Stimulated activated memory B cell treated with anti-CD40 and anti-IgM and Interleukin-4, amounts not matched to agents 10 μg/mL and 1 μg/mL and 100 μg/mL, for 72 hours (primary cell): ENCODE measurements at places on chromosomes 16 and 17.

GRCh38 chr16:11682655-11683096 lies 14.4 kb downstream of the SNN start:
- ATAC-seq, result peak; percentile 40
- H3K27ac ChIP-seq, result peak overlapping the region; percentile 96
- no peaks in the 10 kb centered on the region for H3K27me3 ChIP-seq
- peak overlapping the region; percentile 46 for H3K4me3 ChIP-seq
- peaks cover 85% of the 10 kb centered on the region for H3K4me1 ChIP-seq
- peaks cover 65% of the 10 kb centered on the region for H3K36me3 ChIP-seq

DNA sequence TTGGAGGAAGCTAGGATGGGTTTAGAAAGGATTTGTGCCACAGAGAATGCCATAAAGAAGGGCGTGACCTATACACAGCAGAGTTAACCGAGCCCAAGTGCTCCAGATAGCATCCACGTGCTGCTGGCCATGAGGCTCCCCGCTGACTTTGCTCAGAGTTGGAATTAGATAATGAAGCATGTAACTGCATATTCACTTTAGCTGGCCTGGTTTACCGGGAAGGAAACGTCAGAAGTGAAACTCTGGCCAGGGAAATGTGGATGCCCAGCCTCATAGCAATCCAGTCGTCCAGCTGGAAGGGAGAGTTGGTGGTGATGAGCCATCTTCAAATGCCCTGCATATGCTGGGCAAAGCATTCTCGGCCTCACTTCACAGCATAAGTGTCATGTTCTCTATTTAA lies 6.1 kb downstream of the KRT35 start:
- H3K4me3 ChIP-seq, result no peak overlapping the region
- ATAC-seq, result no peak
- peaks cover 22% of the 10 kb centered on the region for H3K27me3 ChIP-seq

GRCh38 chr17:1714980-1715802 lies 5.0 kb upstream of the TLCD2 start:
- peak overlapping the region; percentile 96 for H3K27ac ChIP-seq
- peaks cover 45% of the 10 kb centered on the region for H3K36me3 ChIP-seq
- peak overlapping the region; percentile 99 for H3K4me3 ChIP-seq

DNA sequence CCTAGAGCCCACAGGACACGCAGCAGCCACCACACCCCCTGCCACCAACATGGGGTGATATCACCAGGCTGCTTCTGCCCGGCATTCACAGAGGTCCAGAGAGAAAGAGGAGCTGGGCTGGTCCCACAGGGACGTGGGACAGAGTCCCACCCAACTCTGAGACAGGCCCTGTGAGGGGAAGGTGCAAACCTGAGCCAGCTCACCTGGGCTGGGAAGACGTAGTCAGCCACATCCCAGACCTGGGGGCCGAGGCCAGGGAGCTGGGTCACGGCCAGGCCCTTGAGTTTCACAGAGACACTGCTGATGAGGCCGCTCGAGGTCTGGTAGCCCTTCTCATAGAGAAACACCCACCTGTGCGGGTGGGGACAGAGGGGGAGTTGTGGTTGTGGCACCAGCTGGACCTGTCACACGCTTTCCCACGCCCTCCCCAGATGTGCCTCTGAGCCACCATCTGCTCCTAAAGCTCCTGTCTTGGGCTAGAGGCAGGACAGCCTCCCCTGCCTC lies 11.2 kb downstream of the P2RX1 start:
- peaks cover 9% of the 10 kb centered on the region for H3K27me3 ChIP-seq
- H3K27ac ChIP-seq, result peak overlapping the region; percentile 65
- peak; percentile 61 for ATAC-seq
- H3K36me3 ChIP-seq, result no peaks in the 10 kb centered on the region
- no peak overlapping the region for H3K4me3 ChIP-seq

- no peak overlapping the region for H3K27ac ChIP-seq
- H3K4me1 ChIP-seq, result peaks cover 10% of the 10 kb centered on the region
- H3K36me3 ChIP-seq, result peaks cover 45% of the 10 kb centered on the region
- no peak overlapping the region for H3K4me3 ChIP-seq
Measured at GRCh38 chr17:59815965-59816364, 76.8 kb downstream of the TUBD1 start.

DNA sequence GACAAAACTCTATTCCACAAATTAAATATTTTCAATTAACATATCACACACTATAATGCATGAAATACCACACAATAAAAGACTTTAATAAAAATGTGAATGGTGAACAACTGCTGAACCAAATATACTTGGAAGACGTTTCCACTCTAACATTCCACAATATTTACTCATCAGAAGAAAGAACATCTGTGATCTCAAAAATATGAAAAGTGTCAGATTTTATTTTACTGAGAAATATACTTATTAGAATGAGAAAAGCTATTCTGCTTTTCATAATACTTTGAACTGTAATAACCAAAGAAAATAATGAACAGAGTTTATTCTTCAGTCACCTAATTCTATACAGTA lies 181.8 kb upstream of the AXIN2 start:
- H3K4me1 ChIP-seq, result no peaks in the 10 kb centered on the region
- no peak overlapping the region for H3K27ac ChIP-seq
- H3K27me3 ChIP-seq, result no peaks in the 10 kb centered on the region
- ATAC-seq, result no peak
- H3K4me3 ChIP-seq, result no peak overlapping the region
- no peaks in the 10 kb centered on the region for H3K36me3 ChIP-seq

- H3K4me1 ChIP-seq, result peaks cover 40% of the 10 kb centered on the region
- peak overlapping the region; percentile 93 for H3K27ac ChIP-seq
- no peaks in the 10 kb centered on the region for H3K27me3 ChIP-seq
Measured at GRCh38 chr17:81701288-81702071, 1.7 kb upstream of the MRPL12 start.

- H3K27ac ChIP-seq, result no peak overlapping the region
- H3K27me3 ChIP-seq, result no peaks in the 10 kb centered on the region
- H3K4me3 ChIP-seq, result no peak overlapping the region
- H3K4me1 ChIP-seq, result no peaks in the 10 kb centered on the region
- ATAC-seq, result no peak
- H3K36me3 ChIP-seq, result peaks cover 70% of the 10 kb centered on the region
Measured at GRCh38 chr17:17216776-17217175, 10.6 kb upstream of the PLD6 start.

GRCh38 chr16:86942151-86943051 lies 364.1 kb downstream of the FOXL1 start:
- H3K4me1 ChIP-seq, result no peaks in the 10 kb centered on the region
- ATAC-seq, result no peak
- H3K27ac ChIP-seq, result no peak overlapping the region
- no peaks in the 10 kb centered on the region for H3K27me3 ChIP-seq
- no peak overlapping the region for H3K4me3 ChIP-seq
- no peaks in the 10 kb centered on the region for H3K36me3 ChIP-seq

GRCh38 chr17:67639555-67639954 lies 78.2 kb upstream of the NOL11 start:
- no peak for ATAC-seq
- H3K36me3 ChIP-seq, result peaks cover 24% of the 10 kb centered on the region
- H3K27me3 ChIP-seq, result no peaks in the 10 kb centered on the region
- no peaks in the 10 kb centered on the region for H3K4me1 ChIP-seq

DNA sequence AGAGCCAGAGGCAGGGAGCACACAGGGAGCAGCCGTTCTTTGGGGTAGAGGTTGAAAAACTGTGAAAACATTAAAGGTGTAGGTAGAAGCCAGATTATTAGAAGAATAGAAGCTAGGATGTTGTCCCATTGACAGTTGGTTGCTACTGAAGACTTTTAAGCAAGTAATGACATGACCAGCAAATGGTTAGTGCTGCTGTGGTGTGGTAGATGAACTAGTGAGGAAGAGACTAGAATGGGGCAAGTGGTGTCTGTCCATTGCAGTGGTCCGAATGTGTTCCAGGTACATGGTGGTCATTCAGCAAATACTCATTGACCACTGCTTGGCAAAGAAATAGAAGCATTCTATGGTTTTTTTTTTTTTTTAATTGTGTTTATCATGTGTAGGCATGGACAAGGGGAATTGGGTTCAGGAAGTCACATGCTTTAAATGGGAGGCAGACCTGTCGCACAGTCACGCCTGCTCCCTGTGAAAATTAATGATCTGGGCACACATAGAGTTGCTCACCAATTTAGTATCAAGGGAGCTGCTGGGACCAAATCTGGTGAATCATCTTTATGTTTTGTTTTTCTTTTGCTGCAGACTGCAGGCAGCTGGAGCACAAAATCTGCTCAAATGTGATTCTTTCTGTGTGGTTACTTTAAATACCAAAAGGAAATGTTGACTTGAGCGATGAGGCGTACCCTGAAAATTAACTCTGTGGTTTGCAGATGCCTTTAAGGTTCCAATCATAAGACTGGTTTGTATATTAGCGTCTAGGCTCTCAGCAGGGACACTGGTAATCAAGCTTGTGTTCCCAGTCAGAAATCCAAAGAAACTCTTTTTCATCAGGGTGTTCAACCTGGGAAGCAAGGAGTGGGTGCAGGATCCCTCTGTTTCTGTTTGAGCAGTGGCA lies 30.7 kb downstream of the YPEL2 start:
- peaks cover 22% of the 10 kb centered on the region for H3K36me3 ChIP-seq
- H3K4me1 ChIP-seq, result peaks cover 81% of the 10 kb centered on the region

DNA sequence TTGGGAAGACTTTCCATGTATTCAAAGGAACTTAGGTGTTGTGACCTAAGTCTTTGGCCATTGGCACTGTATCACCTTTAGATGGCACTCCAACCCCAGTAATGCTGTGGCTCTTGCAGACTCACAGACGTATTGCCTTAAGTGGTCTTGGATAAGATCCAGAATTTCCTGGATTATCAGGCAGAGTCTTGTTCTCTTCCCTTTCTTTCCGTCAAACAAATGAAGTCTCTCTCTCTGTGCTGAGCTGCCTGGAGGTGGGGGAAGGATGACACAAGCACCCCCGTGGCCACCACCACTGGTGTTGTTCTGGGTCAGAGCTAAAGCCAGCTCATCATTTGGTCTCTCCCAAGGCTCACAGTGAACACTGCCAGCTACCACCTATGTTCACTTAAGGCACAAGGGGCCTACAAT lies 789.9 kb upstream of the KIF2B start:
- no peaks in the 10 kb centered on the region for H3K4me1 ChIP-seq
- no peak overlapping the region for H3K27ac ChIP-seq
- no peak for ATAC-seq
- no peaks in the 10 kb centered on the region for H3K36me3 ChIP-seq
- no peaks in the 10 kb centered on the region for H3K27me3 ChIP-seq
- H3K4me3 ChIP-seq, result no peak overlapping the region

GRCh38 chr17:49637050-49637449 lies 40.8 kb downstream of the SPOP start:
- no peaks in the 10 kb centered on the region for H3K27me3 ChIP-seq
- no peak overlapping the region for H3K27ac ChIP-seq
- H3K4me3 ChIP-seq, result no peak overlapping the region
- peaks cover 17% of the 10 kb centered on the region for H3K4me1 ChIP-seq

DNA sequence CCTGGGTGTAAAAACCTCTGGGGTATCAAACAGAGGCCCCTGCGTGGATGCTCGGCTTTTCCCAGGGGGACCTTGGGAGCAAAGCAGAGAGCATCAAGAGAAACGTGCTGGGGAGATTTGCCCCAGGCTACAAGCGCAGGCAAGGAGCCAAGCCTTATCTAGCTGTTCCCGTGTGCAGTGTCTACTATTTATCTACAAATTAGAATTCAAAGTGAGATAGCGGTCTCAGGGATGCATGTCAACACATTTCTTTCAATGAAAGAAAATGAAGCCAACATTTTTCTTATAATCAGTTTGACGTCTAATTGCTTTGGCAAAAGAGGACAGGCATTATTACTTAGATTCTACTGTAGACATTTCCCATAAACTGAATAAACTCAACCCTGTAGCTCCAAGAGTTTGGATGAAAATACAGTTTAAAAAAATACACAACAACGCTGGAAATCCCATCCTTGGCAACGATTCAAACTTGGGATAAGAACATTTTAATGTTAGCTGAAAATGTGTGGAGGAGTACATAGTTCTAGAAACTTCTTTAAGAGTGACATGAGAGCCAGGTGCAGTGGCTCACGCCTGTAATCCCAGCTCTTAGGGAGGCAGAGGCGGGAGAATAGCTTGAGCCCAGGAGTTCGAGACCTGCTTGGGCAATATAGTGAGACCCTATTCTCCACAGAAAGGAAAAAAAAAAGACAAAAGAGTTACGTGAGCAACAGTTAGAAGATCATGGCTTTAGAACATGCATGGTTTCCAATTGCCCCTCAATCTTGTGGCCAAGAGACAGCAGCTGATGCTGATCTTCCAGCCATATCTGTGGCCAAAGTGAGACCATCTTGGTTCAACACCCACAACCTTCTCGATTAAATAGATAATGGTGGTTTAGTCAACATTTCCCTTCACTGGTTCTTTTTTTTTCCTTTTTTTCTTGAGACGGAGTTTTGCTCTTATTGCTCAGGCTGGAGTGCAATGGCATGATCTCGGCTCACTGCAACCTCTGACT lies 7.2 kb downstream of the SPNS3 start:
- peaks cover 10% of the 10 kb centered on the region for H3K4me1 ChIP-seq
- no peak overlapping the region for H3K27ac ChIP-seq
- peaks cover 37% of the 10 kb centered on the region for H3K27me3 ChIP-seq
- ATAC-seq, result no peak
- no peaks in the 10 kb centered on the region for H3K36me3 ChIP-seq

DNA sequence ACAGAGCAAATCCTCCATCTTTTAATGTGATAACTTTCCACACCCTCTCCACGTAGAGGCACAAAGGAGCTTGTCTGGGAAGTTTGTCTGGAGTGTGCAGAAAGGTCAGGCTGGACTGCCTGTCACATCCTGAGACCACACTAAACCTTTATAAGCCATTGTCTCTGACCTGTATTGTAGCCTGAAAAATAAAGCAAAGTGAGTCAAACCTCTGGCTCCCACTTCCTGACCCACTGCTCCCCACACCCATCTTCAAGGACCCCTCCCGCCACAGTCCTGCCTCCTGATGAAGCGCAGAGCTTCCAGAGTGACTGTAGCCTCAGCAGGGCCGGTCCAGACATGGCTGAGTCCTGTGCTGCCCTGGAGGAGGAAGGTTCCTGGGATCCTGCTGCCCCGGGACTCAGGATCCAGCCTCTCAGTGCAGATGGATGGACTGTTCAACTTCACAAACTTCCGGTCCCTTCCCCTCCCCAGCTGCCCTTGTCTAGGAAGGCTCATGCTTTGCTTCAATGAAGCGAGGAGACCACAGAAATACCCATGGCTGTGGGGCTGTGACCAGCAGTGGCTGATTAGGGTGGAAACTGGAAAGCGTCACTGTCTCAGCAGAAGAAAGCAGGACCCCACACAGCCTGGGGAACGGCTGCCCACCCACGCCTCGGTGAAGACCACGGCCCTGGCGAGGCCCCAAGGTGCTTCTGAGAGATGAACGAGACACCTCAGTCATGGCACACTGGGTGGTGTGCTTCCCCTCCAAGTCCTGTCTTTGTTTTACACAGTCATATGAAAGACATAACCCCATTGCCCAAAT lies 30.9 kb upstream of the CLEC18B start:
- peaks cover 22% of the 10 kb centered on the region for H3K4me1 ChIP-seq
- peaks cover 68% of the 10 kb centered on the region for H3K36me3 ChIP-seq
- H3K27ac ChIP-seq, result peak overlapping the region; percentile 72
